Parietal lobe (tissue), 2 donors: ENCODE measurements at places on chromosomes 7 and 10. TPM values are rescaled to one million over a fixed set of nuclear protein-coding genes. Genes with fewer than 3 reads are reported as not detected.

Gene CABCOCO1
- total RNA-seq, result 1.6 TPM

Gene ICA1
- total RNA-seq, result 32.2 TPM

Gene ERLIN1
- 14.4 TPM for total RNA-seq

Gene FOXI2
- not detected for total RNA-seq

Gene URGCP
- 37.2 TPM for total RNA-seq

Gene CUBN
- 7.2 TPM for total RNA-seq

Gene ASIC3
- 2.5 TPM for total RNA-seq

Gene FRMD4A
- total RNA-seq, result 463 TPM
